ENCODE measurements at places on chromosomes 7 and 10.

DNA sequence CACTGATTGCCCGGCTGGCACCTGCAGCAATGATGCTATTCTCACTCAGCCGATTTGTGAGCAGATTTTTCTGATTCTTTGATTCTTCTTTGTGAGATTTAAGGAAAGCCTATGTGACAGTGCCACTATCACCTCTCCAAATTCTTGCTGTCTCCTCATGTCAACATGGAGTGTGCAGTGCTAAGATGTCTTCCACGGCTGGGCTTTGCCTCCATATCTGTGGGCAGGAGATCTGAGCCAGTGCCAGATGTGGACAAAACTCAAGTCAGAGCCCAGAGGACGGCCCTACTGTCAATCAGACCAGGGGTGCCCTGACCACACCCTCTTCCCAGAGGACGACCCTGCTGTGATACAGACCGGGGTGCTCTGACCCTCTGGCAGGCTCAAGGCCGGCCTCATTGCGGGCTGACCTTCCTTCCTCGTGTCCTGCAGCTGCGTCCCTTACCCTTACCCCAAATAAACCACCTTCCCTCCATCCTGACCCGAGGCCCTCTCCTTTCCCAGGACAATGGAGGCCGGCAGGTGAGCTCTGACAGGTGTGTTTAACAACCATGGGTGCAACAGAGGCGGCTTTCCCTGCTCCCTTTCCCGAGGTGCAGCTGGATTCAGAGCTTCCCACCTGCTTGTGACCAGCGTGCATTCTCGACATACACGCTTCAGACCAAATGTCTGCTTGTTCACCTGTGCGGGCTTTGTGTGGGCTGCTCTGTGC, 221.4 kb downstream of the ADARB2 start:
- no peak for DNase-seq

DNA sequence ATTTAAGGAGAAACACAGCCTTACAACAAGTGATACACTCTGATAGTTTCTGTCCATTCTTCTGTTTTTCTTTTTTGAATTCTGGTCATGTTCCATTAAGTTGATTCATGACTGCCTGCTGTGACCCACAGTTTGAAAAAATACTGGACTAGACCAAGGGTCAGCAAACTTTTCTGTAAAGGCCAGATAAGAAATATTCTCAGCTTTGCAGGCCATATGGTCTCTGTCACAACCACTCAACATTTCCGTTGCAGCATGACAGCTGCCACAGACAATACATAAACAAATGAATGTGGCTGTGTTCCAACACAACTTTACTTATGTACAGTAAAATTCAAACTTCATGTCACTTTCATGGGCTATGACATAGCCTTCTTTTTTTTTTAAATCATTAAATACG, 156.7 kb downstream of the PLXNA4 start:
- no peak for DNase-seq

DNA sequence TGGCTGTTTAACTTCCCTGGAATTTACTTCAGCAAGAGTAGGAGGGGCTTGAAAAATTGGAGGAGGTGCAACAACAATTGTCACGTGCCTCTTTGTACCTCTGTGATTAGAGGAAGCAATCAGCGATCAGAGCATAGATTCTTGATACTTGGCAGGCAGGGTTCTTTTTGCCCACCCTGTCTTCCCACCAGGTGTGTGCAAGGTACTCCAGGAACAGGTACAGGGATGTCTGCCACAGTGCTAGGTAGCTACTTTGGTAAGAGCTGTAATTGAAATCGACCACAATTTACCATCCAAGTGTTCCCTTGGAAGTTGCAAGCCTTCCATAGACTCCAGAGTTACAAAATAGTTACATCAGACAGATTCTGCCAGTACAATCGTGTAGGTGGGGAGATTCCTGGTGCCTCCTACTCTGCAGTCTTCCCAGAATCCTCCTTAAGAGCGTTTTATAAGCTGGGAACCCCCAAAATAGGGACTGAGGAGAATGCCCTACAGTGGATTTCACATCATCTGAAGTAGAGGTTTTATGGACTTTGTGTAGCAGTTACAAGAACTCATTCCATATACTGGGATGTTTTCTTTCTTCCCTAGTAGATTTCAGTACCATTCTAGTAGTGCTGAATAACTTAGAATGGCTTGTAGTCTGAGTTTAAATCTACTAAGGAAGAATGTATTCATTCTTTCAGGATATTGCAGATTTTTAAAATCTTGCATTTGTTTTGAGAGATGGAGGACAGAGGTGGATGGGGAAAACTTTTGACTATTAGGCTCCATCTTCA, 101.9 kb downstream of the EXOC4 start:
- DNase-seq, result no peak

DNA sequence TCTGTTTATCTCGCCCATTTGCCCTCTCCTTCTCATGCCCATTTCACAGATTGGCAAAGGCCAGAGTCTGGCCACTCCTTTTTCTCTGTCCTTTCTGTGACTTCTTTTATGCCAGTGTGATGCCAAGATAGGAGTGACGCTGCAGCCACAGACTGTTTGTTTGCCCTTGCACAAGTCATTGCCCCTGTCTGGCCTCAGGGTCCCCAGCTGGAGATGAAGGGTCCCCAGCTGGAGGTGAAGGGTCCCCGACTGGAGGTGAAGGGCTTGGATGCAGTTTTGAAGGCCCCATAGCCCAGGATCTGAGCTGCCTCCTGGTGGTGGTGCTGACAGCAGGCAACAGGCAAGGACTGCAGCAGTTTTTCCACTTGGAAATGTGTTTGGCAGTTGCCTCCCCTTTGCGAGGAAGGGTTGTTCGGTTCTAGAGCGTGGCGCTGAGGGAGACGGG, 50.8 kb upstream of the SLC29A3 start:
- DNase-seq, result no peak

GRCh38 chr7:90706072-90706716, 110.1 kb downstream of the CDK14 start:
- DNase-seq, result no peak
